NCI-H226 (cell line): ENCODE measurements at places on chromosomes 11 and 22.

DNA sequence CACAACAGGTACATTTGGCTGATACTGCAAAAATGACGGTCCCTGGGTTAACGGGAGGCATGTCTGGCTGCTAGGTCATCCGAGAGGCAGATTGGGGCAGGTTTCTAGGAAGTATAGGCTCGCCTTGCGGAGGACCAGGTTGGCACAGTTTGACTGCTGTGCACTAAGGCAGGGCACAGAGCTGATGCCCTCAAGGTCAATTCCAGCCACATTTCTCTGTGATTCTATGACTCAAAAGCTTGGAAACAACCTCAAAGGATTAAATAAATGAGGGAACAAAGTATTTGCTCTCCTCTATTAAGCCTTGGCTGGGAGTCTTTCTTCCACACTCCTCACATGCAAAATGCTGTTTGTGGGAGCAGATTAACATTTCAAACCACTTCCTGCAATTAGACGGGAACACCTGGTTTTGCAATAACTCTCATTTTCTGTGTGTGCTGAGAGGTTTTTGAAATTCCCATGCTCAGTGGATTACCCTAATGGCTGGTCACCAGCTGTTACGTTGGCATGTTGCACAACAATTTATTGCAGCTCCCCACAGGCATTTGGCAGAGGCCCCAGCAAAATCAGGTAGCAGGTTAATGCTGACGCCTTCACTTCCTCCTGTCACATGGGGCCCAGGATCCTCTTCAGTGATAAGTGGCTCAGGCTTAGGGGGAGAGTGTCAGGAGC is 61.0 kb upstream of the PLET1 start:
- DNase-seq: peak; percentile 93

GRCh38 chr11:86922225-86922624 is 33.0 kb downstream of the FZD4 start:
- no peak for DNase-seq

DNA sequence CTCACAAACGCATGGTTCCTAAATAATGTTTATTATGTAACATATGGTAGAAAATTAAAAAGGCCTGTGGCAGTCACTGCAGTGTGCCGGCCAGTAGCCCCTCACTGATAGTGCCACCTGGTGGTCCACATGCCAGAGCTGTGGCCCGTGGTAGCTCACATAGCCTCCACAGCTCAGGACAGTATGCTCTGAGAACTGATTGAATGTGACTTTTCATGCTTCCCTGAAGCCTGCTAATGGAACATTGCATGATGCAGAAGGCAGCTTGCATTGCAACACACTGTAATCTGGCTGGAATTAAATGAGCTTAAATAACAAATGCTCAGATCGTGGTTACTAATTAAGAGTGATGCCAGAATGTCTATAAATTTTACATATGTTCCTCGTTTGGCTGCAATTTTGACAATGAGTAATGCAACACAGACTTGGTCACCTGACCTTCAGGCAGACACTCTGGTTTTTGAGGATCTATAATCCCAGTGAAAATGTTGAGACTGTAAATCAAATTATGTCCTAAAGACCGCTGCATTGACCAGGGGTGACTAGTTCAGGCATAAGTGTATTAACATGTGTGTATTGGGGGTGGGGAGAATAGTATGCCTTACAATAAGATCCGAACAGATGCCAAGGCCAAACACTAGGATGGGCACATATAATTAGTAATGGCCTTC is 566.4 kb downstream of the METTL15 start:
- DNase-seq: no peak

GRCh38 chr11:64916040-64916774 is 802 bp downstream of the ATG2A start:
- peak; percentile 58 for DNase-seq

DNA sequence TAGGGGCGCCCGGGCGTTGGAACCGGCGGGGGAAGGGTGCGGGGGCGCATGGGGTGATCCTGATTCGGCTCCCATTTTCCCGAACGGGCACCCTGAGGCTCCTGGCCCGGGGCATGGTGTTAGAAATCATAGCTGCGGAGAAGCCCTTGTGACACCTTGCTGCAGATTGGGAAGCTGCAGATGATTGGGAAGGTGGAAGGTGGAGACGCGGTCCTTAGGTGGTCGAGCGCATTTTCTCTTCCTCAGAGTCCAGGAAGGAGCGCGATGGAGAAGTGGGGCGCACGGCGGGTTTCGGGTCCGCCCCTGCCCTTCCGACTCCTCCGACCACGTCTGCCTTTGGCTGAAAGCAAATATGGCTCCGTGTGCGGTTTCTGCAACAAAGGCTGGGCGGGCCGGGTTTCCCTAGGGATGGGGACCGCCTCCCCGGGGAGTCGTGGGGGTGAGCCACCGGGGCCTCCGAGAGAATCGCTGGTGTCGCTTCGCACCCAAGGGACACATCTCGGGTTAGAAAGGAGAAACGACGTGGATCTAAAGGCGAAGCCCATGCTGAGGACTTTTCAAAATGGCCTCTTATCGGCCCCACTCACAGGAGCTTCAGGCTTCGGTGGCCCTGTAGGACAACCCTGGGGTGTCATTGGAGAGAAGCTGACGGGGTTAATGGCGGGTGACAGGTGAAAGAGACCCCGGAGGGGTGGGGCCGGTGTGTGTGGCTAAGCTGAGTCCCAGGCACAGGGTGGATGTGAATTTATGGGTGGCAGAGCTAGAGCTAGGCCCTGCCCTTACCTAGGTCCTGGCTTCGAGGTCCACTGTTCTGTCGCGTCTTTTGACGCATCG is 707 bp upstream of the FTH1 start:
- DNase-seq: no peak

- no peak for DNase-seq
These were observed 85.9 kb upstream of the GRK3 start for GRCh38 chr22:25478528-25478927.

DNA sequence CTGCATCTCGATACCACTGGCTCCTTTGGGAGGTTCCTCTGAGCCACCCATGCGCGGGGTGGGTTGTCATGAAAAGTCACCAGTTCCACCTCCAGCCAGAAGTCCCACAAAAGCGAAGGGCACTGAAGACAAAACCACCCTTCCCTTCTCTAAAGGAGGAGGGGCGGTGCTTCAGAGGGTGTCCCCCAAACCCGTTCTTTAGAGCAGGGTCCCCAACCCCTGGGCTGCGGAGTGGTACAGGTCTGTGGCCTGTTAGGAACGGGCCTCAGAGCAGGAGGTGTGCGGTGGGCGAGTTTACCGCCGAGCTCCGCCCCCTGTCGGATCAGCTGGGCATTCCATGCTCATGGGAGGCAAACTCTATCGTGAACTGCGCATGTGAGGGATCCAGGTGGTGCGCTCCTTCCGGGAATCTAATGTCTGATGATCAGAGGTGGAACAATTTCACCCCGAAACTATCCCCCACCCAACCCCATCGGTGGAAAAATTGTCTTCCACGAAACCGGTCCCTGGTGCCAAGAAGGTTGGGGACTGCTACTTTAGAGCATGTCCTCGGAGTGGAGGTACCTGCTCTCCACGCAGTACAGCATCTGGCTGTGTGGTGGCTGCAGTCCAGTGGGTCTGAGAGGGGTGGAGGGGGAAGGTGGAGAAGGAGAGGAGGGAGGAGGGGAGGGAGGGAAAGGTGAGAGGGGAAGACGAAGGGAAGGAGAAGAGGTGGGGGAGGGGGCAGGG is 72.9 kb upstream of the SEPTIN5 start:
- no peak for DNase-seq

DNA sequence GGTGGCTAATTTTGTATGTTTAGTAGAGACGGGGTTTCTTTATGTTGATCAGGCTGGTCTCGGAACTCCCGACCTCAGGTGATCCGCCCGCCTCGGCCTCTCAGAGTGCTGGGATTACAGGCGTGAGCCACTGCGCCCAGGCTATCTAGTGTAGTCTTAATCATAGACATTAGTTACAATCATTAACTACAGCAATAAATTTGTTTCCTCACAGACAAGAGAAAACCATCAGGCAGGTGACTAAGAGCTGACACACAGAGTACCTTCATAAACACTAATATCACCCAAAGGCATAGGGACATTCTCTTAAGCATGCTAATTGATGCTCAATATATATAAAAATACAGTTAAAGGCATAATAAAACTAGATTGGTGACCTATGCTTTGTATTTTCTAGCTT is 19.4 kb downstream of the SDHD start:
- DNase-seq: no peak
